ENCODE measurements at places on chromosomes 3 and 15. TPM values are rescaled to one million over a fixed set of nuclear protein-coding genes. Genes with fewer than 3 reads are reported as not detected.
A peak's percentile ranks its signal among the peaks of the same experiment; 100 is the strongest.

GRCh38 chr3:143155756-143156155 lies 36.2 kb downstream of the CHST2 start:
- no peak for DNase-seq
- no peaks in the 10 kb centered on the region for H3K27me3 ChIP-seq
- H3K4me1 ChIP-seq, result no peaks in the 10 kb centered on the region
- H3K4me3 ChIP-seq, result no peak overlapping the region
- H3K36me3 ChIP-seq, result no peaks in the 10 kb centered on the region
- no peak overlapping the region for H3K27ac ChIP-seq

Gene TMCO5A
- not detected for polyA plus RNA-seq

Gene ZNF860
- 1.1 TPM for polyA plus RNA-seq

GRCh38 chr3:21462141-21462540 lies 288.9 kb downstream of the ZNF385D start:
- no peaks in the 10 kb centered on the region for H3K27me3 ChIP-seq
- H3K36me3 ChIP-seq, result no peaks in the 10 kb centered on the region
- no peak overlapping the region for H3K4me3 ChIP-seq
- H3K27ac ChIP-seq, result no peak overlapping the region

DNA sequence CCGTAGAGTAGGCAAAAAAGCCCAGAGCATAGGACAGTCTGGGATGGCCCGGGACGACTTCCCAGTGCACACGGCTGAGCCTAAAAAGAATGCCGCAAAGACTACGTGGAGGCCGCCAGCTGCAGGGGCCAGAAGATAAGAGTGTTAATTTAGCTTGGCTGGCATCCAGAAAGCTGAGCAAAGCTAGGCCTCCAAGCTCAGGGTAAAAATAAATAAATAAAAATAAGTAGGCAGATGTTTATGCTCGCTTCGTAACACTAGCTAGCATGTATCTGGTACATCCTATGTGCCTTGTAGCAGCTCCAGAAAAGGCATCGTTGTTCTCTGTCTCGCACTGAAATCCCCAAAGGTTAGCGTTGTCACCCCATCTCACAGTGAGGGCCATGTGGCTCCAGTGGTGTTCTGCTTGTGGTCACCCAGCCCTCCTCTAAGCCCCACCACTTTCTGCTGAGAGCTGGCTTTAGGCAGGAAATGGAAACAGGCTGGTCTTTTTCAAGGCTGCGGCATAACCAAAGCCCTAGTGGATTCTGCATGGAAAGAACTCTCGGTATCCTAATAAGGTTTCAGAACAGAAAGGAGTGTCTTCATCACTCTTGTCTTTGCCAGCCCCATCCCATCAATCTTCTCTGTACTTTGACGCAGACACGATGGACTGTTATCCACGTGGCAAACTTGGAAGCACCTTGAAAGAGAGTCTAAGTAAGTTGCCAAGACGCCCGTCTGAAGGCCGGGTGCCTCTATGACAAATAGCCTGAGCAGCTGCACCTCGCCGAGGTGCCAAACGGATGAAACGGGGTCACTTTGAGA lies 58.1 kb upstream of the MEF2A start:
- H3K4me1 ChIP-seq, result peaks cover 3% of the 10 kb centered on the region
- no peaks in the 10 kb centered on the region for H3K36me3 ChIP-seq
- H3K27me3 ChIP-seq, result peaks cover 2% of the 10 kb centered on the region

DNA sequence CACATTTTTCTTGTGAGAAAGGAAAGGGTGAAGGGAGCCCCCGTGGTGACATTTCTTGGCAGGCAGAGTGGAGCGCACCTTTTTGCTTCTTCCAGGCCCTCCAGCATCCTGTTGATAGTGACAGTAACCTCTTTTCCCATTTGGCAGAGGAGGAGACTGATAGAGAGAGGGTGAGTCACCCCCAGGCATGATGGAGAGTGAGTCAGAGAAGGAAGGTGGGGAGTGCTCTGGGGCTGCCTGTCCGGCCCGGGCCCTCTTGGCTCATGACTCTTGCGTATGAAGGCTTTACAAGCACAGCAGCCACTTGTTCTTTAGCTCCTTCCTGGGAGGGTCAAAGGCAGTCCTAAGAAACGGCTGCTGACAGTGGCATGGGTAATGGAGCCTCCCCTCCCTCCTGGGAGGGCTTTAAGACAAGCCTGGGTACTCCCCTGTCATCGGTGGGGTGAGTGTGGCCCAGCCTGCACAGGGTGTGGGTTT lies 16.0 kb downstream of the ANKRD63 start:
- H3K4me1 ChIP-seq, result peaks cover 19% of the 10 kb centered on the region
- H3K27ac ChIP-seq, result no peak overlapping the region
- H3K36me3 ChIP-seq, result peaks cover 35% of the 10 kb centered on the region
- H3K27me3 ChIP-seq, result no peaks in the 10 kb centered on the region
- DNase-seq, result no peak

GRCh38 chr15:69854521-69855181 lies 243.1 kb downstream of the TLE3 start:
- no peak overlapping the region for H3K27ac ChIP-seq
- no peaks in the 10 kb centered on the region for H3K4me1 ChIP-seq
- DNase-seq, result no peak
- peaks cover 2% of the 10 kb centered on the region for H3K27me3 ChIP-seq

DNA sequence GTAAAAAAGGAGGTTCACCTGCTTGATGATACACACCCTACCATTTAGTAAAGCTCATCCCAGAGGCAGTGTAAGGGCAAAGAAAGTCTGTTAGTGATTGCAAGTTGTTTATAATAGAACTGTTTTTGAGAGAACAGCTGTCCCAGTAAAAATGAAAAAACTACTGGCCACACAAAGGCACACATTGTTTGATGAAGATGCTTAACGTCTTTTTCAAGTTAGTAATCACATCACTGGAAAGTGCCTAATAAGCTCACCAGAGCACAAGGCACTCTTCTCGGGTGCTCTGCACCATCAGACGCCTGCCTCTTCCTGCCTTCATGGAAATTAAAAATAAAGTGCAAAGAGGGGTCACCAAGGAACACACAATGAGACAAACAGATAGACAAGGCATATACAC lies 186.9 kb downstream of the PDZRN3 start:
- peaks cover 3% of the 10 kb centered on the region for H3K4me1 ChIP-seq
- no peaks in the 10 kb centered on the region for H3K27me3 ChIP-seq
- DNase-seq, result no peak
- no peaks in the 10 kb centered on the region for H3K36me3 ChIP-seq
- no peak overlapping the region for H3K4me3 ChIP-seq

- H3K27me3 ChIP-seq, result no peaks in the 10 kb centered on the region
- no peak overlapping the region for H3K27ac ChIP-seq
- no peak overlapping the region for H3K4me3 ChIP-seq
- H3K36me3 ChIP-seq, result peaks cover 4% of the 10 kb centered on the region
- H3K4me1 ChIP-seq, result peaks cover 4% of the 10 kb centered on the region
Measured at GRCh38 chr15:84962955-84963354, 18.7 kb upstream of the PDE8A start.

Gene CACNA1D
- 58.2 TPM for polyA plus RNA-seq

GRCh38 chr15:74403588-74403919 lies 30.2 kb downstream of the SEMA7A start:
- peaks cover 30% of the 10 kb centered on the region for H3K27me3 ChIP-seq
- no peak overlapping the region for H3K4me3 ChIP-seq
- H3K4me1 ChIP-seq, result peaks cover 8% of the 10 kb centered on the region
- DNase-seq, result no peak

- H3K27ac ChIP-seq, result no peak overlapping the region
- H3K4me1 ChIP-seq, result no peaks in the 10 kb centered on the region
- no peak for DNase-seq
- H3K36me3 ChIP-seq, result no peaks in the 10 kb centered on the region
- H3K4me3 ChIP-seq, result no peak overlapping the region
Measured at GRCh38 chr3:72077473-72078259, 292.7 kb upstream of the PROK2 start.

- no peak overlapping the region for H3K27ac ChIP-seq
- H3K36me3 ChIP-seq, result no peaks in the 10 kb centered on the region
- H3K27me3 ChIP-seq, result no peaks in the 10 kb centered on the region
Measured at GRCh38 chr3:189822726-189823125, 191.5 kb downstream of the TP63 start.

DNA sequence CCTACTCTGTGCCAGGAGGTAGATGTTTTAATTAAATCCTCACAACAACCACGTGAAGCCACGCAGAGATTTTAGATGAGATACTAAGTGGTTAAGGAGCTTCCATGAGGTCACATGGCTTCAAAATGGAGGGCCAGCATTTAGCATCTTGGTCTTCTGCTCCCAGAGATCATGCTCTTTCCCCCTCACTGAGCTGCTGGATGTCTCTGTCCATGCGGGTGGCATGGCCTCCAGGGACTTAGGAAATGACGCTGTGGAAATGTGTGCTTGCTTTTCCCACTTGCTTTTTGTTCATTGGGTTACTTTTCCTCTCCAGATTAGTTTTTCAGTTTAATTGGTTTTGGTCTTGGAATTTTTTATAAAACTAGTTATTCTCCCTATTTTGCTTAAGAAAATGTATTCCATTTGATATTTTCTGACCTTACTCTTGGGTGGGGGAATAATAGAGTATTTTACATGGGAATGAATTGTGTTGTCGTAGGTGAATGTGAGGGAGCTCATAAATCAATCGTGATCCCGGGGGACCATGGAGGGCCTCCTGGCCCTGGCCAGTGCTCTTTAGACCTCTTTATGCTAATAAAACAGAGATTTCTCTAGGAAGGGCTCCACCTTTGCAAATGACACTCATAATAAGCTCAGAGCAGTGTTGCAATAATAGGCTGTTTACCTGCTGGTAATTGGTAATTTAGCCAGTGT lies 376.0 kb upstream of the ONECUT1 start:
- H3K27ac ChIP-seq, result no peak overlapping the region
- H3K4me3 ChIP-seq, result no peak overlapping the region
- no peak for DNase-seq
- no peaks in the 10 kb centered on the region for H3K27me3 ChIP-seq
- no peaks in the 10 kb centered on the region for H3K4me1 ChIP-seq

GRCh38 chr15:34578283-34578674 lies 5.2 kb downstream of the GOLGA8B start:
- no peaks in the 10 kb centered on the region for H3K36me3 ChIP-seq
- H3K27me3 ChIP-seq, result peaks cover 11% of the 10 kb centered on the region
- no peak for DNase-seq
- no peak overlapping the region for H3K27ac ChIP-seq
- no peaks in the 10 kb centered on the region for H3K4me1 ChIP-seq
- H3K4me3 ChIP-seq, result no peak overlapping the region

- H3K4me3 ChIP-seq, result no peak overlapping the region
- H3K4me1 ChIP-seq, result no peaks in the 10 kb centered on the region
- H3K27me3 ChIP-seq, result no peaks in the 10 kb centered on the region
- no peak for DNase-seq
Measured at GRCh38 chr3:138043266-138044029, 33.5 kb downstream of the CLDN18 start.

- H3K4me1 ChIP-seq, result no peaks in the 10 kb centered on the region
- DNase-seq, result no peak
- H3K36me3 ChIP-seq, result no peaks in the 10 kb centered on the region
- H3K4me3 ChIP-seq, result no peak overlapping the region
- H3K27me3 ChIP-seq, result no peaks in the 10 kb centered on the region
Measured at GRCh38 chr3:153277029-153277428, 115.0 kb downstream of the RAP2B start.

- peaks cover 38% of the 10 kb centered on the region for H3K36me3 ChIP-seq
- no peak overlapping the region for H3K27ac ChIP-seq
- H3K4me3 ChIP-seq, result no peak overlapping the region
- no peaks in the 10 kb centered on the region for H3K4me1 ChIP-seq
- DNase-seq, result no peak
Measured at GRCh38 chr3:155919728-155920127, 49.3 kb downstream of the GMPS start.

DNA sequence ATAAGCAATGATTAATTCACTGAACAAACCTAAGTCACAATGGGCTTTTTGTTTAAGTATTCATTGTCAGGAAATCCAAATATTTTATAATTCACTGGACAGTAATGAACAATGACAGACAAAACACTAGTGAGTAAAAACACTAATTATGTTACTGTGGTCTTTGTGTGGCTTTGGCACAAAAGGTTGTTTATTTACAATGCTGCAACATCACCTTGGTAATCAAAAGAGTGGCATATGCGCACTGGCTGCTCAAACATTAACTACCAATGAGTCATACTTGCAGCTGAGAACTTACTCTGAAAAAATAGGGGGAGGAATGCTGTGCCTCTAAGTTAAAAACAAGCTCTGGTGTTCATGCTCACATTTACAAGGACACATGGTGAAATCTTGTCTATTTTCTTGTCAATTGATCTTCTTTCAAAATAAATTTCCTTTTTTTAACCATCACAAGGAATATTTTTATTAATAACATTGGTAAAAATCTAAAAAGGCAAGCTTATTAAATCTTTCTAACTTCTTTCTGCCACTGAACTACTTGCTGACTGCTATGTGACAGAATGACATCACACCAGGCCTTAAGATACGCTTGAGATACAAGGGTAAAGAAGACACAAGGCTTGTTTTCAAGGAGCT lies 85.2 kb upstream of the PPIB start:
- H3K36me3 ChIP-seq, result no peaks in the 10 kb centered on the region
- H3K27me3 ChIP-seq, result no peaks in the 10 kb centered on the region
- H3K4me1 ChIP-seq, result peaks cover 26% of the 10 kb centered on the region
- peak overlapping the region; percentile 67 for H3K27ac ChIP-seq
- DNase-seq, result peak; percentile 74

- H3K27me3 ChIP-seq, result no peaks in the 10 kb centered on the region
- no peak overlapping the region for H3K27ac ChIP-seq
- no peaks in the 10 kb centered on the region for H3K4me1 ChIP-seq
Measured at GRCh38 chr15:47678040-47678439, 39.3 kb upstream of the SEMA6D start.

DNA sequence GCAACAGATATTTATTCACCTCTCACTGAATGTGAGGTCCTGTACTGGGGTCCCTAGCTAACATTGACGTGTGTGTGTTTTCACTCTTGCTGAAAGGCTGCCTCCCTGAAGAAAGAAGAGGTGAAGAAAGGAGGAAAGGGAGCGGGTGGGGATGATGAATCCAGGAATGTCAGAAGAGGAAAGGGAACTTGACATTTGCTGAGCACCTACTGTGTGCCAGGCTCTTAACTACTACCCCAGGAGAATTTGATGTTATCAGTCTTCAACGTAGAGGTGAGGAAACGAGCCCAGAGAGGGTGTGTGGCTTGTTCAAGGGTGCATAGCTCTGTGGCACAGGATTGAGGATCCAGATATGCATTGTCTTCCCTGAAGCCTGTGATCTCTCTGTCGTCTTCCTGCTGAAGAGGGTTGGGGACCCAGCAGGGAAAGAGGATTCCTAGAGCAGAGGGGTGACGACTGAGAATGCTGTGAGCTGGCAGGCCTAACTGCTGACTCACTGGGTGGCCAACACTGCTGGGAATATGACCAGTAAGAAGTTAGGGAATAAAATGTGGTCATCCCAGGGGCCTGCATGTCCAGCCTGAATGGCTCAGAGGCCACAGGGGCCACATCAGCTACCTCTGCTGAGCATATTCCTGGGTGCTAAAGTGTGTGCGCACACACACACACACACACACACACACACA lies 6.6 kb upstream of the ATP2B2 start:
- H3K4me1 ChIP-seq, result no peaks in the 10 kb centered on the region
- DNase-seq, result no peak
- H3K36me3 ChIP-seq, result no peaks in the 10 kb centered on the region
- H3K27ac ChIP-seq, result no peak overlapping the region
- H3K4me3 ChIP-seq, result no peak overlapping the region
- H3K27me3 ChIP-seq, result peaks cover 7% of the 10 kb centered on the region

- H3K4me1 ChIP-seq, result no peaks in the 10 kb centered on the region
- H3K27ac ChIP-seq, result no peak overlapping the region
- no peaks in the 10 kb centered on the region for H3K27me3 ChIP-seq
- no peak overlapping the region for H3K4me3 ChIP-seq
- H3K36me3 ChIP-seq, result no peaks in the 10 kb centered on the region
Measured at GRCh38 chr15:27628486-27628885, 470.6 kb downstream of the OCA2 start.

Gene APPL1
- polyA plus RNA-seq, result 31.7 TPM

All from large intestine (tissue), 12 donors.